A172 (cell line): ENCODE measurements at places on chromosomes 5 and 9.

GRCh38 chr5:107155707-107156106 is 515.0 kb downstream of the EFNA5 start:
- DNase-seq, result no peak

- no peak for DNase-seq
Observed at GRCh38 chr9:3827175-3827574, 301.4 kb upstream of the RFX3 start.

DNA sequence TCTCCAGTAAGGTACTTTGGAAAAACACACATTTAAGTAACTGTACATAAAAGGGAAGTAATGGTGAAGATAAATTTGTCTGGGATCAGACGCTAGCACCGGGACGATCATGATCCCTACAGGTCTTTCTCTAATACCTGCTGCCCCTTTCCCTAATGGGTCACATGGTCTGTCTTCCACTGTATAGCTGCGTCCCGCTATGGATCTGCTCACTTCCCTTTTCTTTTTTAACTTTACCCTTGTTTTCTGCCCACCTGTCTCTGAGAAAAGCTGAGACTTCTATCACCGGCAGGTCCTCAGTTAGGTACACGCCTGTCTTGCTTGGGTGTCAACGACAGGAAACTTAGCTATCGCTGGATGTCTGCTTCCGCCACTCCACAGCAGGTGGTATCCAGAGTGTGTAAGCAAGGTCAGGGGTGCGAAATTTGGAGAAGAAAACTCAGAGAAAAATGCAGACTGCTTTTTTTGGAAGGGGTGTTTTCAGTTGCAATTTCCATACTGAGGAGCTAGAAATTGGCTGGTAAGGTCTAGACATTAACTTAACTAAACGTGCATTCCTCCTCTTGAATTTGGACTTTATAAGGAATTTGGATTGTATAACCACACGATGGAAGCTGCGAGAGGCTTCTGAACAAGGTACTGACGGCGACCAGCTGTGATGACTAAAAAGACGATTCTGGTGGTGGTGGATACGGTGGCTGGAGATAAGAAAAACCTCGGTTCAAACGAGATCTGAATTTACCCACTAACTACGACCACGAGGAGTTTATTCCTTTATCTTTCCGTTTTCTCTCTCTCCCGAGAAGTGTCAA is 1.1 kb upstream of the ICE1 start:
- DNase-seq, result peak; percentile 21

DNA sequence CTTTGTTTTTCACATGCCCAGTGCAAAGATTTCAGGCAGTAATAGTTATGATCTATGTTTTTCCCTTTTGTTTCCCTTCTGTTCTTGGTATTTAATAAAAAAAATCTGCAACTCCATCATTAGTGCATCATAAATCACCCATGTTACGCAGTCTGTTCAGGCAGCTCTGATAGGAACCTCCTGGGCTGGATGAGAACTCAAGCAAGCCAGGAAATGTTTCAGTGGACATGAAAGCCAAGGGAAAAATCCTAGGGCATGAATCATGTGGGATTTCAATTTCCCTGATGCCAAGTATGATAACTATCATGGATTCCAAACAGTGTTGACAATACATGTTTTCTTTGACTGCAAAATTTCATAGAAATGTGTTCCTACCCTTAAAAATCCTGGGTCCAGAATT is 119.7 kb upstream of the TARS1 start:
- DNase-seq, result peak; percentile 89

DNA sequence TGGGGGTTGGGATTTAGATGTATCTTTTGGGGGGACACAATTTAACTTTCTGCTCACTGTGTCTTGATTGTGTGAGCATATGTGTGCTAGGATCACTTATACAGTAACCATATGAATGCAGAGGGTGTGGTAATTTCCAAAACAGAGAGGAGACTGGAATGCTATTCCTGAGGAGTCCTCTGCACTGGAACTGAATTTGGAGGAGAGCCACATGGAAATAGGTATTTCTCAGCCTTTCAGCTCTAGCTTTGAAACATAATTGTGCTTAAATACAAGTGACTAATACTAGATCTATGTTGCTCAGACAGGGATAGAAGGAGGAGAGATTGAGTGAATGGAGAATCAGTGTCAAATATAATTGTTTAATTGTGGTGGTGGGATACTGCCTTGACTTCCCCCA is 45.5 kb downstream of the FOCAD start:
- no peak for DNase-seq

DNA sequence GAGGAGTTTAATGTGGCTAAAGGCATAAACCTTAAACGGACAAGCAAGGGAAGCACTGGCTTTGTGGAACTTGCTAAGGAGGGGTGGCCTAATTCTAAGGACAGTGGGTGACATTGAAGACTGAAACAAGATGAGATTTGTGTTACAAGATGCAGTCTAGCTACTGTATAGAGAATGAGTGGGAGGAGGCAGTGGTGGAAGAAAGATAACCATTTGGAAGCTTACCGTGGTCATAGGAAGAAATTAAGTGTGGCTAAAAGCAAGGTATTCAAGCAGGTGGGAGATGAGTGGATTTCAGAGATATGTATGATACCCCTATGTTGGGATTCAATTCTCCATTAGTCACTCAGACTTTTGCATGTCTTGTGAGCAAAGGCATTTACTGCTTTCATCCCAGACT is 4.6 kb downstream of the PAM start:
- DNase-seq, result no peak

- peak; percentile 52 for DNase-seq
Observed at GRCh38 chr5:30505014-30505886, 688.2 kb upstream of the CDH6 start.

DNA sequence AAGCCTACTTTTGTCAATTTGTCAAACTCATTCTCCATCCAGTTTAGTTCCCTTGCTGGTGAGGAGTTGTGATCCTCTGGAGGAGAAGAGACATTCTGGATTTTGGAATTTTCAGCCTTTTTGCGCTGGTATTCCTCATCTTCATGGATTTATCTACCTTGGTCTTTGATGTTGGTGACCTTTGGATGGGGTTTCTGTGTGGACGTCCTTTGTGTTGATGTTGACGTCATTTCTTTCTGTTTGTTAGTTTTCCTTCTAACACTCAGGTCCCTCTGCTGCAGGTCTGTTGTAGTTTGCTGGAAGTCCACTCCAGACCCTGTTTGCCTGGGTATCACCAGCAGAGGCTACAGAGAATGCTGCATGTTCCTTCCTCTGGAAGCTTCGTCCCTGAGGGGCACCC is 71.2 kb downstream of the P4HA2 start:
- no peak for DNase-seq

DNA sequence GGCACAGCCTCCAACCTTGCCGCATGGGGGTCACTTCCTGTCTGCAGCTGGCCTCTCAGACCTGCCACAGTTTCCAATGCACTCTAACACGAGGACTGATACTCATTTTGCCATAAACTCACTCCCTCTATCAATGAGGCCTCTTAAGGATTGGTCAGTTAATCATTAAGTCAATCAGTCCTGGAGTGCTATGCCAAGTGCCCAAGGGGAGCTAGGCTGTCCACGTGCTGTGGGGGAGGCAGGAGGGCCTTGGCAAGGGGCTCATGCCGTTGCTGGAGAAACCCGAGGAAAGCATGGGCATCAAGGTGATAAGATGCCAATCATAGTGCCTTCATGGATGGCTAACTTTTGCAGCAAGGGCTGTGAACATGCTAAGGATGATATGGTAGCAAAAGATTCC is 1.7 kb upstream of the ALDH1B1 start:
- no peak for DNase-seq

DNA sequence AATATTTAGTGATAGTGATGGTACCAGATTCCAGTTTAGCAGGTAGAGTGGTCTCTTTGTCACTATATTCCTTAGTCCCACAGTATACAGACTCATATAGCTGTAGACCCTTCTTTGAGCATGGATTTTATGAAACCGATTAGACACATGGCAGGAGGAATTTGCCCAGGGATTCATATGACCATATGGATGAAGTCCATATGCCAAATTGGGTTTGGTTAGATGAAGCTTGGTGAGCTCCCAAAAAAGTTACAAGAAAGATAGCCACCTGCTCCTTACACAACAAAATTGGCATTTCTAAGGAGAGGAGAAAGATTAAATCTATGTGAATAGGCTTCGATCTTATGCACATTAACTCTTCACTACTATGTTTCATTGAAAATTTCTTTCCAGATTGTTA is 211.4 kb downstream of the CWC27 start:
- DNase-seq, result no peak

DNA sequence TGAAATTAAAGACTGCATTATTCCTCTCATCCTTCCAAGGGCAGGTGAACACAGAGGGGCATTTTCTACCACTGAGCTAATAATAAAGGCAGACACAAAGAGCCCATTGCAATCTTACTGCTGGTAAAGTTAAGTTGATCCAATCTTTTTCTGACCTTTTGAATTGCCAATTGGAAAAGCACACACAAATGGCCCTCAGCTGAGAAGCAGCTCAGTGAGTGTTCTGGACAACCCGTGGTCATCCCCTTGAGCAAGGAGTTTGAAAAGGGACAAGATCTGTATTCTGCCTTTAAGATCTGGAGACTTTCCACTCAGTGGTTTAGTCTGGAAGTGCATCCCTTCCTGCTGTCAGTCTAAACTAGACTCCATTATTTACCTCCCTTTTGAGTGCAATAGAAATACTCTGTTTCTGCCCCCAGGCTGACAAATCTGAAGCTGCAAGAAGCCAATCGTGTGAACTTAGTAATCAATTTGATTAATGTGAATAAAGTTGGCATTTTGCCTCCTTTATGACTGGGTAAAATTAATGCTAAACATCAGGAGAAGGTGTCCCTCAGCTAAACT is 835.7 kb downstream of the MAT2B start:
- DNase-seq, result no peak

GRCh38 chr9:36742264-36742663 is 169.6 kb downstream of the MELK start:
- DNase-seq, result no peak

- DNase-seq, result no peak
Observed at GRCh38 chr5:160434022-160434531, 12.4 kb downstream of the PTTG1 start.
